ENCODE measurements at places on chromosomes 16 and 17.

GRCh38 chr16:81238296-81239011 is at the start of gene BCO1:
Gene BCO1, plus strand, starts transcription at chr16:81238689. Its CDS starts 220 bp downstream, at chr16:81238909.
- no peak for DNase-seq

GRCh38 chr17:57624386-57624785 is 120.7 kb downstream of the CCDC182 start:
- no peak for DNase-seq

GRCh38 chr16:26391833-26392232 is 674.9 kb upstream of the C16orf82 start:
- no peak for DNase-seq

DNA sequence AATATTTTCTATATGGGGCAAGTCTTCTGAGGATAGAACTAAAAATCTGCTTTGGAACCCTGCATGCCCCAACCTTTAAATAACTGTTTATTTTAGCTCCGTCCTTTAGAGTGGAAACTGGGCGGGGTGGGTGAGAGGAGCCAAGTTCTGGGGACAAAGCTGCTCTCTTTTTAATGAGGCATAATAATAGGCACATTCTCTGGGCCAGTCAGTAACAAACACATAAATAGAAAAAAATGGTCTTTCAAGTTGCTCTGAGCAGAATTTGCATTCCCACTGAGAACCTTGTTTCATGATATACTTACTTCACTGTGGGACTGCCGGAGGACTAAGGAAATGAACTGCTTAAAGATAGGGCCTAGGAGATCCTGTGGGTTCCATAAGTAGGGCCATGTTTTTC is 51.5 kb downstream of the KNOP1 start:
- DNase-seq = no peak

DNA sequence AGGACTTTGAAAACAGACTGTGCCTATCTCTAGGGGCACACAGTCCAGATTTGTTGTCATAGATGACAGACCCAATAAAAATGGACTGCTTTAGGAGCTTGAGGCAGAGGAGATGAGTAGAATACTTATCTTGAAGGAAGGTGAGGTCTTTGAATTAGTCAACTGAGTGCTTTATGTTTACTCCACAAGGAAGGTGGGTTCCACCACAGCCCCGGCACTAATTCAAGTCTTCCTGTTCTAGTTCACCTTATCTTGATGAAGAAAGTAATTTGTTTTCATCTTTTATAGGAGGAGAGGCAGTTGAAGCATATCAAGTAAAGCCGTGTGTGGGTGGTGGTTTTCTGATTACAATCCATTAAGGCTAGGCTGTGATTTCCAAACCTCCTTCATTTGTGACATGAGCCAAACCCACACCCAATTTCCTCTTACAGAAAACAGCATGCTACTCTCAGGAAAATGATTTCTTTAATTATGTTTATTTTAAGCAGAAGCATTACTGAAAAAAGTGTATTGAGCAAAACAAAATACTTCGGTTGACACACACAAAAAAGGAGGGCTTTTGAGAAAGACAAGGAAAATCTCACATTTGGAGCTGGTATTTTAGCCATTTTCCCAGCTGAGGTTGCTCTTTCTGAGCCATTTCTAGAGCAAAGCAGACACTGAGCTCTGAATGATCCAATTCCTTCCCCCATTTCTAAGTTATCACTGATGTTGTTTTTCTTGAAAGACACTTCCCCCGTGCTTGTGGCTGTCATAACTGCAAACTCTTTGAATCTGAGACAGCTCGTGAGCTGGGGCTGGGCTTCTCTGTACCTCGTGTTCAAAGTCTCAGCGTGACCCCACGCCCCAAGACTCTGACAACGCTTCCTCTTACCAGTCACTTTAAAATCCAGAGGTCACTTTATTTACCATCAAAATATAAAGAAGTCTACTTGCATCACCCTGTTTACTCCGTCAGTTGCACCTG is 35.4 kb downstream of the CDRT15 start:
- DNase-seq = no peak

GRCh38 chr16:83513008-83513755 is 294.6 kb upstream of the HSBP1 start:
- DNase-seq = no peak

DNA sequence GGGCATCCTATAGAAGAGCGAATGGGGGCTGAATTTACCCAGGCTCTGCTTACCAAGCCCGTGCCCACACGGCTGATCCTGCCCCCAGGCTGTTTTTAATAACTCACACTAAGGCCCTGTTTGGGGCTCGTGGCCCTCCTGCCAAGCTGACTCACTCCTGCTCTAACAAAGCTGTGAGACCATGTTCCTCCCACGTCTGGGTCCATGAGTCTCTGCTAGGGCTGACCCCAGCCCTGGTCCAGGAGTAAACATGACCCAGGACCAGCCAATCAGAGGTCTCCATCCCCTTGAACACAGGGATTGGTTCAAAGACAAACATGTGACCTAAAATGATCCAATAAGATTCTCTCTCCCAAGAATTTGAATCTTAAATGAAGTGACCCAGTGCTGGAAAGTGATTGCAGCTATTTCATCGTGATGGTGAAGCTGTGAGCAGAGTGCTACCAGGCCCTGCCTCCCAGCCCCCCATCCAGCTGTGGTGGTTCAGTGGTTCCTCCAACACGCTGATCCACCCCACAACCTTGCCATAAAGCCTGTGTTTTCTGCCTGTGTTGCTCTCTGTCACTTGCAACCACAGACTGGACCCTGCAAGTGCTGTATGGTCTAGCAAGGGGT is 57.2 kb downstream of the C16orf82 start:
- DNase-seq = no peak

GRCh38 chr17:52027620-52028295 is 130.8 kb downstream of the CA10 start:
- DNase-seq = no peak

DNA sequence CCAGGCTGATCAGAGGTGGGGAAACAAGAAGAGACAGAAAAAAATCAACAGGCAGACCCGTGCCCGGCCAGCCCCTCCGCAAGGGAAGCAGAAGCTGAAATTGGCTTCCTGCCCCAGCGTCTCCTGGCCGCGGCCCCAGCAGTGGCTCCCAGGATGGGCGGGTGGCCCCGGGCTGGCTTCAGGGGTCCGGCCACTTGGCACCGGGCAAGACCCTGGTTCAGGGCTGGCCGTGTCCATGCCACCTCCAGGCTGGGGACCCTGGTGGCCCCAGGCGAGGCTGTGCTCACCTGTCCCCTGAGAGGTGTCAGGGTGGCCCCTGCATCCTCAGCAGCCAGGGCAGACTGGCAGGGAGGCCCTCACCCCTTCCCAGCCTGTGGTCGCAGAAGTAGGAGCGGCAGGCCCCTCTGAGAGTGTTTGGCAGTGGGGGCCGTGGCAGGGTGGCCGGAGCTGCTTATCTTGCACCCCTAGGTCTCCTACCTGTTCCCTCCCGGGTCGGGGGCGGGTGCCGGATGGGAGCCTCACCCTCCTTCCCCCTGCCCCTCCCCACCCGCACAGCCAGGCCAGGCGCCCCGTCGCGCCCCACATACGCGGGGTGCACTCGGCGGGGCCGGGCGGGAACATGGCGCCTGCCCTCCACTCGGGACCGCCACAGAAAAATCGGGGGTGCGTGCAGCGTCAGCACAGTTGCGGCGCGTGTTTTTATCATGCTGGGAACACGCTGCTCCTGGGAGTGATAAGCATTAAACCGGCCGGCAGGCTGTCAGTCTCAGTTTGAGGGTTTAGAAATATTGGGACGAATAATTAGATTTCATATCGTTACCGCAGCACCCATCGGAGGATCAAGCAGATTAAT is 46.7 kb upstream of the ZC3H18 start:
- DNase-seq = no peak

GRCh38 chr17:7380321-7380720 is 568 bp upstream of the TNK1 start:
- no peak for DNase-seq

GRCh38 chr16:29994600-29995323 is 655 bp downstream of the HIRIP3 start:
- DNase-seq = no peak

DNA sequence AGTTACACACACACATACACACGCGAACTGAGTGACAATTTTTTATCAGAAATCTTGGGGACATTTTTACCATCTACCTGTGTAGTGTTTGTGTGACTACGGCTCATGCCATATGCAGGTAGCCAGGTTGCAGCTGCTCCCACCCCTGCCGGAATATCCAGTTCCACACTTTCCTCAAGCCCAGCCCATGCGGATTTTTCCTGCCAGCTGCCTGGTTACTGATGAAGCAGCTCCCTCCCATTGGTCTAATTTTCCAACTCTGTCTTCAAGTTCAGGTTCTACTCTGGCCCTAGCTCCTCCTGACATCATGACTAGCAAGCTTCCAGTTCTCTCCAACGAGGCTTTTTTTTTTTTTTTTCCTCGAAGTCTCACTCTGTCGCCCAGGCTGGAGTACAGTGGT is 4.8 kb downstream of the GSG1L2 start:
- peak; percentile 22 for DNase-seq

- DNase-seq = no peak
These were observed 5.3 kb upstream of the HS3ST6 start for GRCh38 chr16:1923299-1924034.

- no peak for DNase-seq
These were observed 32.7 kb upstream of the CDH13 start for GRCh38 chr16:82594114-82594513.

- no peak for DNase-seq
These were observed 59.8 kb downstream of the RNF213 start for GRCh38 chr17:80320496-80320895.

GRCh38 chr17:28746611-28747050 is 2.8 kb downstream of the TRAF4 start:
- DNase-seq = no peak

DNA sequence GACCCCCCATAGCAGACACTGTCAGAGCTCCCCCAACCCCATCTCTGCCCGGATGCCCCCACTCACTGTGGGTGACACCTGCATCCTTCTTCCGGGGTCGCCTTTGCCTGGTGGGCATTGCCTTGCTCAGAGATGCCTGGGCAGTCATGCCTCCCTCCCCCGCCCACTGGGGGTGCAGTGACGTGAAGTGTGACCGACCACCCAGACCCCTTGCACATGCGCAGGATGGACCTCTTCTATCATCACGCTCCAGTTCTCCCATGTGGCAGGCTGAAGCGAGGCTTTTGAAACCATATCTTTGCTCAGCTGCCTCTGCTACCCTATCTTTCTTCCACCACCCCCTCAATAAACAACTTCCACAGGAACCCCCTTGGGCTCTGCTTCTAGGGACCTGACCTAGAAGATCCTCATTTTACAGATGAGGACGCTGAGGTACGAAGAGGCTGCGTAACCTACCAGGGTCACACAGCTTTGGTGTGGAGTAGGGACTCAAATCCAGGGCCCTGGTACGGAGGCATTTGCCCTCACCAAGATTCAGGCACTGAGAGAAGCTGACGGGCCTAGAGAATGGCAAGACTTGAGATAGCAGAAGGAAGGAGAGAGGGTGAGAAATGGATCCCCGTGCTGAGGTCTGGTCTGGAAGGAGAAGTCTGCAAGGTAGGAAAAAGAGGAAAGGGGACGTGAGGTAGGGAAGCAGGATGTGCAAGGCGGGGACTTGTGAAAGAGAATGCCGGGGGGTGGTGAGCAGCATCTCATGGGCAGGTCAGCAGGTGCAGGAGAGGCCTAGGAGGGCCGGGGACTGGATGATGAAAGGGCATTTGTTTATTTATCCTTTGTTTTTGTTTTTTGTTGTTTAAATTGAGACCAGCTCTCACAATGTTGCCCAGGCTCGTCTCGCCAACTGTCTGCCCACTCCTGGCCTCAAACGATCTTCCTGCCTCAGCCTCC is 14.4 kb downstream of the NLRC5 start:
- DNase-seq = no peak

Measured in HuH-7.5 (cell line).